ENCODE measurements at places on chromosomes 7 and 10.

DNA sequence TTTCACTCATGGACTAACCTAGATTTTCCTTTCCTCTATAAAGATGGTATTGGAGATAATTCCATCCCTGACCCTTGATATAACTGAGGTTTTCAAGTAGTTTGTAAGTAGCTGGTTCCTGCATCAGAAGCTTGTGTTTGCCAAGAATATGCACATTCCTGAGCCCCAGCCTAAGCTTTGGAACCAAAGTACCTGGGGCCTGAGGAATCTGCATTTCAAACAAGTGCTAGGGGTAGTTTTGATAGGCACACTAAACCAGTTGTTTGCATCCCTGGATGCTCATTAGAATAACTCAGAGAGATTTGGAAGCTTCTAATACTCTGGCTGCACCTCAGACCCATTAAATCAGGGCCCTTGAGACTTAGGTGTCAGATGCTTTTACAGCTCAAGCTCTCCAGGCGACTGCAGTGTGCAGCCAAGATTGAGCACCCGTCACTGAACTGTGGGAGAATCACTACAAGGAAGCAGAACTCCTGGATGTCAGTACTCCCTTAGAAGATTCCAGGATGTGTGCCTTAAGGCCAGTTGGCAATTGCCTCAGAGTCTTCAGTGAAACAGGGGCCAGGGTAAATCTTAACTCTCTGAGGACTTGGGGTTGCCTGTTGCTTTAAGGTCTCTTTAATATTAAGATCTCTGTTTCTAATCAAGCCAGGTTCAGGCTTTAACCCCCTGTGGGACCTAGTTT lies 565.0 kb downstream of the REEP3 start:
- no peak for DNase-seq

DNA sequence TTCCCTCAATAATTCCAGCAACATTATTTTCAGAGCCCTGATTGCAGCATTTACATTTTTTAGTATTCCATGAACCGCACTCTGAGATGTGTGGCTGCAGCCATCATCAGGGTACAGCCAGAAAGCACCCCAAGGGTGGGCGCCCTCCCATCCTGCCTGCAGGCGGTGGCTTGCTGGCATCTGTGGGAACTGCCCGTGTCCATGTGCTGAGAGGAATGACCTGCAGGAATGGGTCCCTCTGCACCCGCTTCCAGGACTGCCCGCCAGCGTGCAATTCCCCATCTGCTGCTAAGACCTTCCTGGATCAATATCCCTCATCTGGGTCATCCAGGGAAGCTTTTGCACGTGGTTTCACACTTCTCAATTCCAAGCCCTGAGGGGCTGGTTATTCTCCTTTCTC lies 32.8 kb upstream of the NUB1 start:
- DNase-seq: no peak

GRCh38 chr10:31581741-31582323 lies 262.8 kb downstream of the ZEB1 start:
- no peak for DNase-seq

DNA sequence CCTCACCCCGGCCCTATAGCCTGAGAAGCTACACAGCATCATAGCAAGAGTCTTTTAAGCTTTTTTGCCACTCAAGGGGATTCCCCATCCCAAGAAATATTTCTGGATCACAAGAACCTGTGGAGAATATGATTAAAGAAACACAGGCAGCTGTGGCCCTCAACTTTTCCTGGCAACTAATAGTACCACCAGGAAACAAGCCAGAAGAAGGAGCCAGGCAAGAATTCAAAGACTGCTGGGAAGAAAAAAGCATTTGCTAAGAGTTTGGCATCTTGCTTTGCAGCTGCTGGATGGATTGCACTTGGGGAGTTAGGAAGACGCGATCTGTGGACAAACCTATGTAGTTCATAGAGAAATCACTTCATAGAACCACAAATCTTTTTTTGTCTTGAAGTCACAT lies 437.8 kb downstream of the PLXDC2 start:
- DNase-seq: no peak

DNA sequence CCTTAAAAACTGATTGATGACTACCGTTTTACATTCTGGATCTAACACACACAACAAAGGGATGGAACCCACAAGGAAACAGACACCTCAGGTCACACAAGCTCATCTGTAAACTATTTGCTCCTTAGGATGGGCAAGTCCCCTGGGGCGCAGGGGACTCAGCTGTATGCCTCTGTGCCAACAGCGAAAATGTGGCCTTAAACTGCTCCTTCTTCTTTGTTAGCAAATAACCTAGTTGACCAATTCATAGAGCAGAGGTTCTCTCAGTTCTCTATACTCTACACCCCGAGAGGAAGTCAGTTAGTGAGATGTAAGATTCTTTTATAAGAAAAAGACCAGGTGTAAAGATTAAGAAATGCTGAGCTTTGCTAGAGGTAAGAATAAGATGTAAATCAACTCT lies 181.9 kb upstream of the PRSS58 start:
- no peak for DNase-seq

- DNase-seq: no peak
These were observed 58.1 kb downstream of the CCNY start for GRCh38 chr10:35394411-35394851.

DNA sequence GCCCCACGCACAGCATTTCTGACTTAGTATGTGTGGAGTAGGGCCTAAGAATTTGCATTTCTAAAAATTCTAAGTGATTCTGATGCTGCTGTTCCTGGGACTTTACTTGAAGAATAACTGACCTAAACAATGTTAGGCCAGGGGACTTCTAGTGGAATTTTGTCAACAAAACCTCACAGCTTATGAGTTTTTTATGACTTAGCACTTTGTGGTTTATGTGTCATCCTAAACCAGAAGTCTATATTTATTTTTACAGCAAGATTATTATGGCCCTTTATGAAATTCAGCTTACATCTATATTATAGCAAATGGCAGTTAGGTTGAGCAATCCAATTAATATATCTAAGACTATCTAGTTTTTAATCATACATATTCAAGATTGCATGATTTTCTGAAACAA lies 24.6 kb upstream of the BET1 start:
- no peak for DNase-seq

DNA sequence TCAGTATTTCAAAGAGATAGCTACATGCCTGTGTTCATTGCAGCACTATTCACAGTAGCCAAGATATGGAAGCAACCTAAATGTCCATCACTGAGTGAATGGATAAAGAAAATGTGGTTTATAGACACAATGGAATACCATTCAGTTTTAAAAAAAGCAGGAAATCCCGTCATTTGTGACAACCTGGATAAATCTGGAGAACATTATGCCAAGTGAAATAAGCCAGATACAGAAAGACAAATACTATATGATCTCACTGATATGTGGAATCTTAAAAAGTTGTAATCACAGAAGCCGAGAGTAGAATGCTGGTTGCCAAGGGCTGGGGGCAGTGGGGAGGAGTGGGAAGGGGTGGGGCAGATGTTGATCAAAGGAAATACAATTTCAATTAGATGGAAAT lies 235.8 kb upstream of the IGFBP3 start:
- no peak for DNase-seq

GRCh38 chr10:67115972-67116371 lies 190.1 kb downstream of the LRRTM3 start:
- DNase-seq: no peak

- DNase-seq: no peak
These were observed 11.7 kb upstream of the SLF2 start for GRCh38 chr10:100901051-100901450.

- DNase-seq: no peak
These were observed 4.9 kb downstream of the HKDC1 start for GRCh38 chr10:69224862-69225657.

DNA sequence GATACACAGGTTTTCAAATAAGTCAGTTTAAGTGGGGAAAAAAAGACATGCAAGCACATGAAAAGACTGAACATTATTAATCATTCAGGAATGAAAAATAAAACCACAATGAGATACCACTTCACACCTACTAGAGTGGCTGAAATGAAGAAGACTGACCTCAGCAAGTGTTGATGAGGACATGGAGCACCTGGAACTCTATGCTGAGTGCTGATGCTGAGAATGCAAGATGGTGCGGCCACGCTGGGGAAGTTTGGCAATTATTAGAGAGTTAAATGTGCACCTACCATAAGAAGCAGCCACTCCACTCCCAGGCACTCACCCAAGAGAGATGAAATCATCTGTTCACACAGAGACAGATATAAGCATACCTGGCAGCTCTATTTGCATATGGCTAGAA lies 32.9 kb upstream of the ELFN1 start:
- no peak for DNase-seq

- no peak for DNase-seq
These were observed 545.2 kb downstream of the SORCS1 start for GRCh38 chr10:106619346-106619745.

DNA sequence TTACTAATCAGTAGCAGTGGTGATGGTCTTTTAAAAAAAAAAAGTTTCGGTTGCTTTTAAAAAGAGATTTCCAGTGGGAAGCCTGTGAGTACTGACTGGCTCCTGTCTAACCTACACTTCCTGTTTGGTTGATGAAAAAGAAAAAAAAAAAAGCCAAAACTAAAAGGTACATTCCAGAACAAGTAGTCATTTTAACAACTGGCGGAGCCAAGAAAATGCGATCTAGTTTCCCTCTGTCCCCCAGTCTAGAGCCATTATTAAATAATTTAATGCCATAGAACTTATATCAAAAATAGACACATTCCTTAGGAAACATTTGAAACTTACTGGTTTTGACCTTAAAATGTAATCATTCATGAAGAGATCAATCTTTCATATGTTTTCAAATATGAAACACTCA lies 254.2 kb upstream of the C7orf33 start:
- no peak for DNase-seq

DNA sequence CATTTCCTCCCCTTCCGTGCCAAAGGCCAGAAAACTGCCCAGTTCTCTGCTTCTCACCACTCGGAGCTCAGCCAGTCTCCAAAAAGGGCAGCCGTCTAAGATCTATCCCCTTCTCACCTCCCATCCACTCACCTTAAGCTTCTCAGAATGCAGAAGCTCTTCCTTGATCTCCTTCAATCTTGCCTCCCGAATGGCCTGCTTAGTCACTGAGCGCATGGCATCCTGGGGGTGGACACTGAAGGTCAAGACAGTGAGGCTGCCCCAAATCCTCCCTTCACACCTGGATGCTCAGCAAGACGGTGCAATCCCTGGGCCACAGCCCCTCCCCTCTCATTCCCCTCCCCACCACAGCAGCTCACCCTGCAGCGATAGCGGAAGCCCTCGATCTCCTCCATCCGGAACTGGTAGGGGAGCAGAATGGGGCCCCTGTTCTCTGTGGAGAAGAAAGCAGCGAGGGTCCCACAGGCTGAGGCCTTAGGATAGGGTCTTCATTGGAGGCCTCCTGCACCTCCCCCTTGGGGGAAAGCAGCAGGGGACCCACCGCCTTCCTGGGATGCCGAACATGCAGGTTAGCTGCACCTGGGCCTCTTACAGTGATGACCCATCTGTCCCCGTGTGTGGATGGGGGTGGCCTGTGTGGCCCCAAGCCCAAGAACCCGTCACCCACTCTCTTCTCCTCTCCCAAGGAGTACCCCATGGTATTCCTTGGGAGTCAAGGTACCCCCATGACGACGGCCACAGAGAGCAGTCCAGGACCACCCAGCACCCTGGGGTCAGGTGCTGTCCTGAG lies 4.7 kb downstream of the DDX56 start:
- DNase-seq: no peak

- no peak for DNase-seq
These were observed 19.4 kb upstream of the ATRNL1 start for GRCh38 chr10:115073796-115074195.

- no peak for DNase-seq
These were observed 544.4 kb downstream of the DNAJB6 start for GRCh38 chr7:157881048-157881771.

DNA sequence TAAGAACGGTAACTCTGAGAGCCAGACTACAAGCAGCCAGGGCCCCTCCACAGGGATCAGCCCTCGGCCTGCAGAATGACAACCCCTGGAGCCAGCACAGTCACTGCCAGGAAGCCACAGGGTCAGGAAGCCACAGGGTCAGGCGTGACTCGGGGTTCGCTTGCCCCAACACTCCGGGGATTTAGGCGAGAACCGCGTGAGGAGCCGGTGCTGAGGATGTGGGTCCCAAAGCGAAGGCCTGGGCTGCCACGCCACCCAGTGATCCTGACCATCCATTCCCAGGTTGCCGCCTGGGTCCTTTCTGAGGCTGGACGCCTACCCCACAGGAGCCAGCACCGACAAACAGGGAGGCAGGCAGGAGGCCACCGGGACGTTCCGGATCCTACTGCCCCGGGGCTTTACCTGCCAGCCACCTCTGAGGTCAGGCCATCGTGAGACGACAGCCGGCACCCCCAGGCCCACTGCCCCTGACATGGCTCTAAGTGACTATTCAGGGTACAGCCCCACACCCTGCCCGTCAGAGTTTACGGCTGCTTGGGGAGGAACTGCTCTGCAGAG lies 228.6 kb downstream of the ELFN1 start:
- no peak for DNase-seq

DNA sequence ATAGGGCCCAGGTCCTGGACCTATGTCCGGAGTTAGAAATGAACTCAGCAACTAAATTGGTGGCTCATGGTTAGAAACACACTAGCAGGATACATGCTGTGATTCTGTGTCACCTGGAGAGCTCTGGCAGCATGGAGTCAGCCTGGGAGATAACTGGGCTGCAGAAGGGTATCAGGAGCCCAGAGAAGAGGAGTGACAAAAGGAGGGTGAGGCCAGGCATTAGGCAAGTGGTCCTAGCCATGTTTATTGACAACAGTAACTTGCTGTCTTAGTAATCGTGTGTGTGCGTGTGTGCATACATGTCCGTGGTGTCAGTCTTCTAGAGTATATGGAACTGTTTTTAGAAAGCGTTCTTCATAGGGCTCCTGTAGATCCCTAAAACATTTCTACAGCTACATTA lies 157.5 kb upstream of the PHYHIPL start:
- DNase-seq: no peak

DNA sequence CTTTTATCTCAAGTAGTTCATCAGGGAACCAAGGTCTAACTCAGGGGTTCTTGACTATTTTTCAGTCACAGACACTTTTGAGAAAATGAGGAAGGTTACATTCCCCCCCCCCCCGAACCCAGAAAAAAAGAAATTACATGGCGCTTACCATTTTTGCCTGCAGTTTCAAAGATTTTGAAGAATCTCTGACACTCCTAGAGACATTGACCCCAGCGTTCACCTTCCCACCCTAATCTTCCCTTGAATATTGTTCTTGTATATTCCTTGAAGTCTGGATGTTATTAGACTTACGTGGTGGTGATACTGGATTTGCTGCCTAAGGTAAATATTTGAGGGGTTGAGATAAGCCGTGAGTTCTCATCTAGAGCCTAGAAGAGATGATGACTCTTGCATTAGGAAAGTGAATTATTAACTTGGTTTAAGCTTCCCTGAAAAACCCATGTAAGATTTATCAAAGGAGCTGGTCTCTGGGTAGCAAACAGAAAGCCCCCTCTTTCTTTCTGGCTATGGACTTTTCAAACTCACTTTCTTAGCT lies 245.7 kb upstream of the FOXK1 start:
- DNase-seq: no peak

GRCh38 chr7:143878884-143879283 lies 23.1 kb downstream of the TCAF1 start:
- DNase-seq: no peak

GRCh38 chr10:125006188-125006680 lies 64.3 kb downstream of the ZRANB1 start:
- no peak for DNase-seq

- no peak for DNase-seq
These were observed 8.9 kb upstream of the TRIM8 start for GRCh38 chr10:102635377-102635776.

Data from epithelial cell of prostate (primary cell).